NCI-H69 (cell line): ENCODE measurements at places on chromosomes 16 and 17.

DNA sequence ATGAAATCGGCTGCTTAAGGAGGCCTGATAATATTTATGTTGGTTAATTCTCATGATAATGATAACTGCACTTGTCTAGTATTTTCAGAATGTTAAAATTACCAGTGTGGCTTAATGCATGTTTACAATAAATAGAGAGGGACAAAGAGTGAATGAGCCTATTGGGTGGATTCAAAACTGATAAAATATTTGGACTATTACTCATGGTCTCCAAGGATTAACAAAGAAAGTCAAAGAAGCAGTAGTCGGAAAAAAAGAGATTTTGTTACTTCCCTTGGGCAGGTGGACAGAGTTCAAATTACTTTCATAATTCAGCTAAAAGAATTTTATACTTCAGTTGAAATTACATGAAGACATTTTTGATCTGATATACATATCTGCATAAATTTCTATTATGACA is 258.2 kb upstream of the PMFBP1 start:
- DNase-seq = no peak

DNA sequence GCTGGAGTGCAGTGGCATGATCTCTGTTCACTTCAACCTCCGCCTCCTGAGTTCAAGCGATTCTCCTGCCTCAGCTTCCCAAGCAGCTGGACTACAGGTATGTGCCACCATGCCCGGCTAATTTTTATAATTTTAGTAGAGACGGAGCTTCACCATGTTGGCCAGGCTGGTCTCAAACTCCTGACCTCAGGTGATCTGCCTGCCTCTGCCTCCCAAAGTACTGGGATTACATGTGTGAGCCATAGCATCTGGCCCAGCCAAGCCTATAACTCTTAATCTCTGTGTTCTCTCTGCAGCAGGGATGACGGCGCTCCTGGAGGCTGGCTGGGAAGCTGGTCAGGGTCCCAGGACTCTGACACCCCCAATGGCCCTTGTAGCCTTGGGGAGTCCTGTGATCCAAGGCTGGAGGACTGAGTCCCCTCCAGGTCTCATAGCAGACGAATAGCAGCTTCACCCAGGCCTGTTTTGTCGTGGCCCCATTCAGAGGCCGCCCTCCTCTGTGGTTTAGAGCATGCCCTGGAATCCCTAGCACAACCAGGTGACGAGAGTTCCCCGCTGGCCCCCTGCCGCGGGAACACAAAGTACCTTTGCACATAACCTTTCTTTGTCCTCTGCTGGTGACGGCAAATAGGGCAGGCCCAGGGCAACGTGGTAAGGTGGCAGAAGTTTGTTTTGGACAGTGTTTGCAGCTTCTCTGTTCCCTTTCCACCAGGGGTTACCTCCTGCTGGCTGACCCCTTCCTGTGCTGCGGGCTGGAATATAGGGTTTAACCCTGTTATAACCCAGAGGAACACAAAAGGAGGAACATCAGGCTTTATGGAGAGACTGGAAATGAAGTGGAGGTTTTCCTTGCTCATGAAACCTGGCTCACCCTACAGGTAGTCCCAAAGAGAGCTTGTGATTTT is 43.0 kb upstream of the TOB1 start:
- DNase-seq = peak; percentile 90

DNA sequence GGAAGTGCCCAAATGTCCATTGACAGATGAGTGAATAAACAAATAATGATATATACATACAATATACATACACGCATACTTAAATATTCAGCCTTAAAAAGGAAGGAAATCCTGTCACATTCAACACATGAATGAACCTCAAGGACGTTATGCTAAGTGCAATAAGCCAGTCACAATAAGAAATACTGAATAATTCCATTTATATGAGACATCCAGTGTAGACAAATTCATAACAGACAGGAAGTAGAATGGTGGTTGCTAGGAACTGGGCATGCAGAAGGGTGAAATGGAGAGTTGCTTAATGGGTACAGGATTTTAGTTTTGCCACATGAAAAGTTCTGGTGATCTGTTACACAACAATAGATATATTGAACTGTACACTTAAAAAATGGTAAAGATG is 8.8 kb upstream of the ITGB4 start:
- no peak for DNase-seq

GRCh38 chr16:26983426-26983825 is 83.3 kb upstream of the C16orf82 start:
- DNase-seq = no peak

DNA sequence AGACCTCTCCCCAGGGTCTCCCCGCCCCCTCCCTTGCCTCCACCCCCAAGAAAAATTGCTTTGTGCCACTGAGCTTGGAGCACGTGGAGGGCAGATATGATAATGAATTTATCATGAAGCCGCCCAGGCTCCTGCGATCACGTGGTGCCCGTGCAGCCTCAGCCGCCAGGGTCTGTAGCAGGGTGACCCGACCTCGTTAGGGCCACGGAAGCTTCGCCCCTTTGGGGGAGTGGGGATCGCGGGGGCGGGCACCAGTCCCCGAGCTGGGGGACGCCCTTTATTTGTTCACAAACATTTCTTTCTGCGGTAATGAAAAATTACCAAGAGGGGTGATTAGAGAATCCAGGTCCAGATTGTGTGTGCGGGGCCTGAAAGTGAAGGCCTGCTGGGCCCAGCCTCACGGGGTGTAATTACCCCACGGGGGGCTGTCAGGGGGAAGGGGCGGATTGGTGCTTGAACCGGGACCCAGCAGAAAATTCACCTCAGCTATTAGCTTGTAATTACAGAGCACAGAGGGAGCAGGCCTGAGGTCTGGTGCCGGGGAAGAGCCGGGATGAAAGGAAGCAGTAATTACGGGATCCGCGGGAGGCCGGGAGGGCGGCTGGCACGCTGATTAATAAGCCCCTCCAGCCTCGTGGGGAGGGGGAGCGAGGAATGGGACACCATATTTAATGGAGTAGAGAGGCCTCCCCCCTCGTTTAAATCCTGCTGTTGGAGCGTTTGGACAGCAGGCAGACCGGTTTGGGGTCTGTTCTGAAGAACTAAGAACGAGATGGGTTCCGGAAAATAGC is 13.3 kb downstream of the GSE1 start:
- DNase-seq = peak; percentile 97

DNA sequence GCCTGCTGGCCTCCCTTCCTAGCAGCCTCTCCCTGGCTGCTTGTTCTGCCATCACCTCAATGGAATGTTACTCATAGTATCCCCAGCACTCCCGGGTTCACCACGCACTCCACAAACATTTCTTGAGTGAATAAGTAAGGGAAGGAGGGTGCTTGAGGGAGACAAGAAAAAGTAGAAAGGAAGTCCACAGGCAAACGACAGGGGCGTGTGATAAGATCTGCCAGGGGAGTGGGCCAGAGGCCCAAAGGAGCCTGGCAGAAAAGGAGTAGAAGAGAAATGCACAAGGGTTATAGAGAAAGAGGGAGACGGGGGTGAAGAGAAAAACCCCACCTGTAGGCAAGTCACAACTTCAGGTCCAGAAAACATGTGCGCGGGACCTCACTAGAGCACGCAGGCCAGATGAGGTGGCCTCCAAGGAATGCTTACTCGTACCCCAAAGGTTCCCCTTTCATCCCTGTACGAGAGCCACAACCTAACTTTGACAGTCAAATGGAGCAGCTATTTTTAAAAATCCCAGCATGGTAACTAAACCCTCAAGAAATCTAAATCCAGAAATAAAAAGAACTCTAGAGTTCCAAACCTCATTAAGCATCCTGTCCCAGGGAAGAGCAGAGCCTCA is 6.6 kb downstream of the ZDHHC7 start:
- DNase-seq = no peak

- DNase-seq = no peak
Observed at GRCh38 chr16:17154981-17155380, 315.8 kb downstream of the XYLT1 start.

DNA sequence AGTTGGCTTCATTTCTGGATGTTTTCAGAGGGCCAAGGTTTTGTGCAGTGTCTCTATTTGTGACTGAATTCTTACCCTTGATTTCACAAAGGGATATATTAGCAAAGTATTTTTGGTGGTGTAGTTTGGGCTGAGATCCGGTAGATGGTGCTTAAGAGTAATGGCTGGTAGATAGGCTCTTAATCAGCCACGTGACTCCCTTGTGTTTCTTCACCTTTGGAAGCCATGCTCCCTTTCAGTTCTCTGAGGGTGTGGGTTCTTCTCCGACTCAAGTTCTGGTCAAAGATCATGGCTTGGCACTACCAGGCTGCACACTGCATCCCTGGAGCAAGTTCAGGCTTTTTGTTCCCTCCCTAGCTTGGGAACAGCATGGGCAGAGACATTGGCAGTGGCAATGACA is 887.3 kb downstream of the CDH8 start:
- no peak for DNase-seq

GRCh38 chr17:64747938-64748540 is 85.9 kb upstream of the SMURF2 start:
- no peak for DNase-seq
